Activated CD8-positive, alpha-beta memory T cell treated with anti-CD3 and anti-CD28 coated beads for 1 hour (primary cell): ENCODE measurements at places on chromosomes 1 and 21.

DNA sequence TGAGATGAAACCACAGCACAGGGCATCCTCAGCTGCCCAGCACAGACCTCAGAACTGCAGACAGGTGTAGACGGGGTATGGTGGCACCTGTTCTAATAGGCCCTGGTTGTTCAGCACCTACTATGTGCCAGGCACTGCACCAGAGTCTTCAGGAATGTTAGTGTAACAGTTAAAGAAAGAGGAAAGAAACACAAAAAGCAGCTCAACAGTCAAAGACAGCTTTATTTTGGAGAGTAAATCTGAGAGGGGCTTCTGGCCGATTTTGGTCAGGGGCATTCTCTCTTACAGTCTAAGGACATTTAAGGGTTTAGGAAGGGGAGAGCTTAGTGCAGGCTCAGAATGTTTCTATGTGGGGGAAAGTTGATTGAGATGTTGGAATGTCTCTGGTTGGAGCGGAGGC lies 45.2 kb upstream of the ACTL8 start:
- DNase-seq, result no peak

GRCh38 chr1:67053535-67053784 lies 488 bp downstream of the SLC35D1 start:
- no peak for DNase-seq

- no peak for DNase-seq
These were observed 23.8 kb downstream of the CRYAA start for GRCh38 chr21:43192501-43193081.

DNA sequence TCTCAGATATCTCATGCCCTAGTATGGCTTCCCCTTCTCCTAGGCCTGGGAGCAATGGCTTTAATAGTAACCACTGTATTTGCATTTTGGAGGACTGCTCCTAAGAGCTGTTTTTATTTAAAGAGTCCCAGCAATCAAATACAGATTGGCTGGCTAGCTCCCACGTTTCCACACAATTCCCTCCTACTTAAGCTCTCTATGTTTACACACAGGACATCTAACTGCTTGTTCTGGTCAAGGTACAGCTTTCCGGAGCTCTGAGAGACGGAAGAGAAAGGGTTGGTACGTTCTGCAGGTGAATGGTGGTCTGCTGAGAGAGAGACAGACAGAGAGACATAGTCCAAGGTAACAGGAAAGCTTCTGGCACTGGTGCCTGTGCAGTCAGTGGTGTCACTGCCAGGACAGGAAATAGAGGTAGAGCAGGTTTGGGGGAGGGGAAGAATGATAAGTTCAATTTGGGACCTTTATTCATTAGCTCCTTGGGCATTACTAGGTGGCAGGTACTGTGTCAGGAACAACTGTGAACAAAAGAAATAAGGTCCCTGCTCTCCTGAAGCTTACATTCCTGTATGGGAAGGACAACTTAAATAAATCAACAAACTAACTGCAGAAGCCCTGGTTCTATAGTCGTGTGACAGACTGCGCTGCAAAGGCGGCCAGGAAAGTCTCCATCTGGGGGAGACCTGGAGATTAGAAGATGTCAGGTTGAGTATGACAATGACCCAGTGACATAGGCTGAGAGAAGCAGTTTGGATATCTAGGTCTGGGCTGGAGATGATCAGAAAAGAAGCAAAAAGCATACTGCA lies 1.2 kb upstream of the SLC25A33 start:
- no peak for DNase-seq

DNA sequence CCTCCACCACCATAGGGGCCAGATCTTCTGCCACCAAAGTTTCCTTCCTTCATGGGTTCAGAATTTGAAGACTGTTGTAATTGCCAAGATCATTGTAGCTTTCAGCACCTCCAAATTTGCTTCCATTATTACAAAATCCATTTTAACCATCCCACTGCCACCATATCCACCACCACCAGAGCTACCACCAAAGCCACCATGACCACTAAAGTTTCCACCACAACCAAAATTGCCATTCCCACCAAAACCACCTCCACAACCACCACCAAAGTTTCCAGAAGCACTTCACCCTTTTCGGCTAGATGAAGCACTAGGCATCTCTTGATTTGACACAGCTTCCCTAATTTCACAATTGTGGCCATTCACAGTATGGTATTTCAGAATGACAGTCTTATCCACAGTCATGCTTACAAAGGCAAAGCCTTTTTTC lies 45.2 kb downstream of the SLC30A7 start:
- no peak for DNase-seq

GRCh38 chr1:1272341-1273208 lies 1.1 kb downstream of the UBE2J2 start:
- DNase-seq, result no peak

GRCh38 chr1:245953876-245954660 lies 553.0 kb downstream of the SMYD3 start:
- DNase-seq, result no peak

DNA sequence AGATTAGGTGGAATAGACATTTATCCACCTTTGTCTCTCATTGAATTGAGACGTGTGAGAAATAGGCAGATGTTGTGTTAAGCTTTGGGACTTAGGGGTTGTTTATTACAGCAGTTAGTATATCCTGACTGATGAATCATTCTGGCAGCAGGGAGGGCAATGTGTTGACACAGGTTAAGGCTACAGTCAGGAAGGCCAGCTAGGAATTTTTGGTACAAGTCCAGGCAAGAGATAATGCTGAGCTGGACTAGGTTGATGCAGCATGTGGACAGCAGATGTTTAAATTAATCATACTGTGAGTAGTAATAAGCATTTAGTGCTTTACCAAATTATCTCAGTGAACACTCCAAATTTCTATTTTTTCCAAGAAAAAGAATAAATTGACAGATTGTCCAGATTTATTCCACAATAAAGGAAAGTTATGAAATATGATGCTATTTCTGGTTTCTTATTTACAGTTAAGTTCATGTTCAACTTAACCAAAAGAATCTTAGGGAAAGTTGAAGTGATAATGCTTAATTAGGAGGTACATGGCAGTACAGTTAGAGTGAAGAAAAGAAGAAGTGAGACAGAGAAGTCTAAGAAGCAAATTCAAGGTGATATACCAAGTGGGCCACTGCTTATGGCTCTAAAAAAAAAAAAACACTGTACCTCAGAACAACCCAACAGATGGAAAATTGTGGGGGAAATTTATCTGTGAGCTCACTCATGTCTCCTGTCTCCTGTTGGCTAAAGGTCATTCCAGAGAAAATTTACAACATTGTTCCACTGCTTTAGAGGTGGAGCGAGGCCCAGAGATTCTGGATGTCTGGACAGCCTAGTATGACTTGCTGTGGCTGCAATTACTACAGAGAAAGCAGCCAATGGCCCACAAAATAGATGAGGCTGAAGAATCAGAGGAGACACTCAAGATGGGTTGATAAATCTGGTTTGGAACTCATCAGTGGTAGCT lies 102.7 kb upstream of the C21orf91 start:
- DNase-seq, result no peak

DNA sequence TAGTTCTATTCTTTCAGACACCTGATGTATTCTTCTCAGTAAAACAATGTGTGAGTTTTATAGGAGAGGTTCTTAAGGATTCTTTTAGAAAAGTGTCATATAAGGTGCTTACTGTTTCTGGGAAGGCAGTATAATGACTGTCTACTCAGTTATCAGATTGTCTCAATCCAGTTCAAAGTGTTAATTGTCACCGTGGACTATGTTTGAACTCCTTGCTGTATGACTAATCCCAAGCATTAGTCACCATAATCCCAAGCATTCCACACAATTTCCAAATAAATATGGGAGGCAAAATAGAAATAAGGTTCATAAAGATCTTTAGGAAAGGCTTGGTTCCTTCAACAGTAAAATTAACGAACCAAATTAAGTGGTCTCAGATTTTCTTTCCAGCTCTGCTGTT lies 342.1 kb upstream of the NR5A2 start:
- no peak for DNase-seq

DNA sequence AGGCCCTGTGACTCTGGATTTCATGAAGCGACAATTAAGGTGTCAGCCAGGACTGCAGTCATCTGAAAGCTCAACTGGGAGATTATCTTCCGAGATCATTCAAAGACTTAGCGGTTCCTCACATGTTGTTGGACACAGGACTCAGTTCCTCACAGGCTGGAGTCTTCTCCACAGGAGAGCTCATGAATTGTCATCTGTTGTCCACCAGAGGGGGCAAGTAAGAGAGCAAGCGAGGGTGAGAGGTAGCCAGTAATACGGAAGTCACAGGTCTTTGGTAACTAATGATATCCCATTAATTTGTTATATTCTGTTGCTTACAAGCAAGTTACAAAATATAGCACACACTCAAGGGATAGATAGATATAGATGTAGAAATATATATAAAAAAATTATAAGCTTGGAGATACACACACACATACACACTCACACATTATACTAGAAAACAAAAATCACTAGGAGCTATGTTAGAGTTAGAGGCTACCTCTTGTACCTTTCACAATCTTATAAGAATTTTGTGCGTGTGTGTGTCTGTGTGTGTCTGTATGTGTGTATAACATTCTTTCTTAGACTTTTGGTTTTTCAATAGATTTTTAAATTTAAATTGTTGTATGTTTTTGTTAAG lies 1695.3 kb downstream of the BRINP3 start:
- no peak for DNase-seq

- DNase-seq, result no peak
These were observed 185.3 kb downstream of the CDC7 start for GRCh38 chr1:91685994-91686393.

GRCh38 chr1:21725748-21726392 lies 56.7 kb upstream of the RAP1GAP start:
- DNase-seq, result no peak

DNA sequence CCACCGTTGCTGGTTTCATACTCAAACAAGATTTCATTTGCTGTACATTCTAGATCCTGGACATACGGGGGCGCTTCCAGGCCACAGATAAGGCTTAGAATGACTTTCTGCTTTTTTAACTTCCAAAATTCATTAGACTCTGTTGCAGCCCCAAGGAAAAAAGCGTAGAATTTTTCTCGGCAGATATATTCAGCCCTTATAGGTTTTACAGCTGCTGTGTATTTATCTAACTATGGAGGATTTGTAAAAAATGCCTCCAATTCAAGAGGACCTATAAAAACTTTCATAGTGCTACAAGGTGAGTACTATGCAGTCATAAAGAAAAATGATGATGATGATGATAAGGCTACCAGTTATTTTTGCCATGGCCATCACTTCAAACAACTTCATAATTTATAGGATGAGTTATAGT lies 51.6 kb downstream of the SLC30A10 start:
- DNase-seq, result no peak

- no peak for DNase-seq
These were observed 14.2 kb downstream of the UCK2 start for GRCh38 chr1:165841582-165842017.

- DNase-seq, result no peak
These were observed 22.0 kb downstream of the MYOM3 start for GRCh38 chr1:24089743-24090555.

DNA sequence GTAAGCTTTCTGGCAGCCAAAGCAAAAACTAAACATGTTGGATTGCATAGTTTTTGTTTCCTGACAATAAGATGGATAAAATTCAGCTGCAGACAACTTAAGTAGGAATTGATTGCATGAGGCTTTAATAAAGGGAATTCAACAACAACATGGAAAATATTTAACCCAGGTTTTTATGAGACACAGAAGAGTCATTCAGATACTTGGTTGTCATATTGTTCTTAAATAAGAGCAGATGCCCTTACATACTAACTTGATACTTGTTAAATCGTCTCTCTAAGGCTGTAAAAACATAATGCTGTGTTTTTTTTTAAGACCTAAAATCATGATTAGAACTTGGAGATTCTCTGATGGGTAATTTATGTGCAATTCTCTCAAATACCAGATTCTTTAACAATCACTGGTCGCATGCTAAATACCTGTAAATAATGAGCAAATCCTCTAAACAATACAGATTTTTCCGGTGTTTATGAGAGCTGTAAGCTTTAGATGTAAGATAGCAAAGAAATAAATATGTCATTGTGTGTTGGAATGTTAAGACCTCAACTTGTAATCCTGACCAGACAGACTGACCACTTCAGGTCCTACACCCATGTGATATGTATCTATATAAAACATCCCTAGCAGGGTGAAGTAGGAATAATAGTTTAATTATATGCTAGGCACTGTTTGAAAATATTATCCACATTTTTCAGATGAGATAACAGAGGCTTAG lies 37.8 kb upstream of the CD34 start:
- no peak for DNase-seq

DNA sequence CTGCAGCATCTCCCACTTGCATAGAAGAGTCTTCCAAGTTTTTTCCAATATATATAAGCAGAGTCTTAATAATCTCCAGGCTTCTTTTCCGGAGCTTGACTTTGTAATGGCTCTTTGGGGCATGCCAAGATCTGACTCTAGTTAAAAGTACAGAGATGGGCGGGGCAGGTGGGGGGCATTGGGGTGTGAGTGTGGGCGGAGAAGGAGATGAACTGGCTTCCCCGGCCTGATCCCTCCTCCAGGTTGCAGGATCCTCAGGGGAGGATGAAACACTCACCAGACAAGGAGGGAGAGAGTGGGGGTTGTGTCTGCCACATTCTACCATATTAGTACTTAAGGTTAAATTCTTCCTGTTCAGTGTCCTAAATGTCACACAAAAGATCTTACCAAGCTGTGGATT lies 23.0 kb downstream of the S100A10 start:
- no peak for DNase-seq

DNA sequence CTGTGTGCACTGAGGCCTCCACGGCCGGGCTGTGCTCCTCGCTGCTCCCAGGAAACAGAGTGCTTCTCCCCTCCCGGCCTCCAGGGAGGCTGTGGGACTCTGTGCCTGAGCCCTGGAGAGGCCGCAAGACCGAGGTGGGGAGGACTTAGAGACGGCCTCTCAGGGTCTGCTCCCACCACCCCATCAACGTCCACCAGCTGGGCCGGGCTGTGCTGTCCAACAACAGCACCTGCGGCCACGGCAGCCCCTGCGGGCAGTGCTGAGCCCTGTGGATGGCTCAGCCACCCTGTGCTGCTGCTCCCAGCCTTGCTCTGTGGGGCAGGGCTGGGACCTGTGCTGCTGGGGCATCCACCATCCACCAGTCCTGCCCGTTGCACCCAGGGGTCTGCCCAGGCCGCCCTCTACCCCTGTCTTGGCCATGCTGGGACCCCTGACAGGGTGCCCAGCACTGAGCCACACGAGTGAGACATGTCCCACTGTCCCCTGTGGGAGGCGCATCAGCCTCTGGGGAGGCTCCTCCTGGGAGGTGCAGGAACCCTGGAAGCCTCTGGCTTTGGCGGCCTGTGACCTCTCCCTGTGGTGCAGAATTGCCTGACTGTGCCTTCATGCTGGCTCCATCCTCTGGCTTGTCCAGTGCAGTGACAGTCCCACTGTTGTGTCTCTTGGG lies 31.2 kb upstream of the LRRC3 start:
- DNase-seq, result no peak
